NCI-H187 (cell line): ENCODE measurements at places on chromosomes 11 and 22.

- no peak for DNase-seq
Measured at GRCh38 chr11:27912916-27913315, 195.0 kb downstream of the KIF18A start.

- DNase-seq, result peak; percentile 45
Measured at GRCh38 chr22:28029201-28029948, 110.3 kb upstream of the PITPNB start.

DNA sequence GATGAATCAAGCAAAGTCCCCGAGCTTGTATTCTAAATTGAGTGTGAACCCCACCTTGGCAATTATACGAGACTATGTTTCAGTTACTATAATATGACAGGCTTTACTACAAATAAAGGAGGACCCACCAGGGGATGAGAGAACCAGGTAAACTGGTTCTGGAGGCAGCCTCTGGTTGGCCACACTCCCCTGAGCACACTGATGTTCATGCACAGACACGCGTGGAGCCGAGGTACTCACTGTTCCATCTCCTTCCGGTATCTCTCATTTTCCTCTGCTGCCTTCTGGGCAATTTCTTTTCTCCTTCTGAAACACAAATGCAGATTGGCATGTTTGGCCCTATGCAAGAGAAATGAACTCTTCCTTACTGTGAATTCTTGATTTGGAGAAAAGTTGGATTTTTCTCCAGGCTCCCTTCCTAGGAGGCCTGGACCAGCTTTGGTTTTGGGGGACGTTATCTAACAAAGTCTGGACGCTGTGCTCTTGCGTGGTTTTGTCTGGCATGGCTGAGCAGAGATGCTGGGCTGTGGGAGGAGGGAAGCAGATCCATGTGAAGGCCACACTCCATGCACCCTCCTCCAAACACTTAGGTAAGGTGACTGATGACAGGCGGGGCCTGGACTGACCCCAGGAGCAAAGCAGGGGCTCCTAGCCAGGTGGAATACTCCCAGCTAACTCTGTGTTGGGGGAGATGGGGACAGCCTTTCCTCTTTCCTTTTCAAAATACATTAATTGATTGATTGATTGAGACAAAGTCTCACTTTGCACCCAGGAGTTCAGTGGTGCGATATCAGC is 22.9 kb downstream of the USH1C start:
- no peak for DNase-seq

- DNase-seq, result no peak
Measured at GRCh38 chr11:111725621-111726020, 40.6 kb downstream of the PPP2R1B start.

DNA sequence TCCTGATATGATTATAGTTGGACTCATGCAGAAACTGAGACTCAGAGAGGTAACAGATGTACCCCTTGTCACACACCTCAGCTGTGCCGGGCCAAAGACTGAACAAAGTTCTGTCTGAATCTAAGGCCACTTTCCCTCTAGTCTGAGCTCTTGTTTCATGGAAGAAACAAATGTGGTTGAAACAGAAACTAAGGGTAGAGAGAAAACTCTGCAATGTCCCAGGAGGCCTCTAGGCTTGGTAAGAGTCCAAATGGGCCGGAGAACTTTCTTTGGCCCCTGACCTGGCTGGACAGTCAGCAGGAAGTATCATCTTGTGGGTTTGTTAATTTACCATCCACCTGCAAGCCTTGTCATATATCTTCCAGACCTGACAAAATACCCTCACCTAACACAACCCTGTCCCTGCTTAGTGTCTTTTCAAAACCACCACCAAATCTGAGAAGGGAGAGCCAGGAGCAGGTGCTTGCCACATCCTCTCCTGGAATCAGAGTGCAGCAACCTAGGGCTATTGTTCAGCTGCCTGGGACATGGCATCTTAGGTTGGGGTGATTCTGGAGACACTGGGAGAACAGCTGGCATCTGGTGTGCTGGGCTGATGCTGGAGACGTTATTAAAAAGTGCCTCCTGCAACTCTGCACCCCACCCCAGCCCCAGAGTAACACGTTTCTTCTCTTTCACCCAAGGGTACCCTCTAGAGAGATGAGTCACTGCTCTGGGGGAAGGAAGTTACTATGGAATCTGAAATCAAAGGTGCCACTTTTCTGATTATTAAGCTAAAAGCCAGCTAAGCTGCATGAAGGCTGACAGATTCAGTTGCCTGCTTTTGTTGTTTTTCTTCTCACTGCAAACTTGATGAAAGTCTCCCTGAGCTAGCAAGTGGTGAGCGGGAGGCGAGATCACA is 126.3 kb upstream of the TIMP3 start:
- DNase-seq, result no peak
